ENCODE measurements at places on chromosomes 7 and 10.

DNA sequence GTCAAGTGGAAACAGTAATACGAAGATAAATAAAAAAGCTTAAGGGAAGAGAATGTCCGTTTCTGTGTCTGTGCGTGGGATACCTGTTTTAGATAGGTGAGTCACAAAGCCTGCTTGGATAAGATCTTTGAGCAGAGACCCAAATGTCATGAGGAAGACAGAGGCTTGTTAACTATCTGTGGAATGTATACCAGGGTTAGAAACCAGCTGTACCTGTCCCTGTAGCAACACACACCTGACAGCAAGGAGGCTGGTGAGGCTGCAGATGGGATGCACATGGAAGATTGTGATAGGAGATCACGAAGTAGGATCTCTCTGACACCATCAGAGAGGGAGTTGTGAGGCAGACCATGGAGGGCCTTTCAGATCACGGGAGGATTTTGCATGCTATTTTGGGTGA, 105.3 kb downstream of the ARHGAP21 start:
- no peak for DNase-seq

- no peak for DNase-seq
Observed at GRCh38 chr7:82067628-82068264, 297.9 kb upstream of the HGF start.

GRCh38 chr7:114085313-114085591, 166.4 kb upstream of the PPP1R3A start:
- DNase-seq = peak; percentile 14

DNA sequence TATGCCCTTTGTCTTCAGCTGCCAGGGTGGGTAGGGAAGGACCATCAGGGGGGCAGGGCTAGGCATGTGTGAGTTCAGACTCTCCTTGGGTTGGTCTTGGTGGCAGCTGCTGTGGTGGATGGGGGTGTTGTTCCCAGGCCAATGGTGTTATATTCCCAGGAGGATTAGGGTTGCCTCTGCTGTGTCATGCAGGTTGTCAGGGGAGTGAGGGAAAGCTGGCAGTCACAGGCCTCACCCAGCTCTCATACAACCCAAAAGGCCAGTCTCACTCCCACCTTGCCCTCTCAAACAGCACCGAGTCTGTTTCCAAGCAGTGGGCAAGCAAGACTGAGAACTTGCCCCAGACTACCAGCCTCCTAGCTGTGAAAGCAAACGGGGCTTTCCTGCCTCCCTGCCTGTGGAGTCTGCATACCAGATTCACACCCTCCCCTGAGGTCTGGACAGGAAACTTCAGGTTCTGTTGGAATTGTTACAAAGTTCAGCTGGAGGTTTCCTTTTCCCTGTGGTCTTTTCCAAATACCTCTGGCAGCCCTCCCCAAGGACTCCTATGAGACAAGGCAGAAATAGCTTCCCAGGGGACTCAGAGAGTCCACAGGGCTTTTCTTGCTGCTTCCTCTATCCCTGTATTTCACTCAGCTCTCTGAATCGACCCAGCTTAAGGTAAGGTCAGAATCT, 1.4 kb downstream of the HYAL4 start:
- no peak for DNase-seq

GRCh38 chr10:127907411-127908105, 655 bp downstream of the PTPRE start:
- no peak for DNase-seq

GRCh38 chr7:84060000-84060399, 134.6 kb downstream of the SEMA3A start:
- DNase-seq = no peak

DNA sequence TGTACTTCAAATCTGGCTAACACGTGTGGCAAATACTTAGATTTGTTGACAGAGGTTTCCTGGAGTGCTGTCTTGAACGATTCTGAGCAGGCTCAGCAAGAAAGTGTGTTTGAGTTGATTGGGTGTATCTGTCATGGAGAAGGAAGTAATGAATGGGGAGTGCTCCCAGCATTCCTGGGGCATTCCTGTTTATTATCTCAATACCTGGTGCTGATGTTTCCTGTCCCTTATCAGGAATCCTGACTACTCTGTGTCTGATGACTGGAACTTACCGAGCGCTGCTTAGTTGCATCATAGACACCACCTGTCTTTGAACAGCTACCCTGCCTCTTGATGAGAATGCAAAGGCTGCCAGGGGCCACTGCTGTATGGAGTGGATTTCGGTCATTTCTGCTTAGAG, 41.0 kb upstream of the TMEM248 start:
- no peak for DNase-seq

- no peak for DNase-seq
Observed at GRCh38 chr7:54596747-54597146, 54.6 kb downstream of the VSTM2A start.

DNA sequence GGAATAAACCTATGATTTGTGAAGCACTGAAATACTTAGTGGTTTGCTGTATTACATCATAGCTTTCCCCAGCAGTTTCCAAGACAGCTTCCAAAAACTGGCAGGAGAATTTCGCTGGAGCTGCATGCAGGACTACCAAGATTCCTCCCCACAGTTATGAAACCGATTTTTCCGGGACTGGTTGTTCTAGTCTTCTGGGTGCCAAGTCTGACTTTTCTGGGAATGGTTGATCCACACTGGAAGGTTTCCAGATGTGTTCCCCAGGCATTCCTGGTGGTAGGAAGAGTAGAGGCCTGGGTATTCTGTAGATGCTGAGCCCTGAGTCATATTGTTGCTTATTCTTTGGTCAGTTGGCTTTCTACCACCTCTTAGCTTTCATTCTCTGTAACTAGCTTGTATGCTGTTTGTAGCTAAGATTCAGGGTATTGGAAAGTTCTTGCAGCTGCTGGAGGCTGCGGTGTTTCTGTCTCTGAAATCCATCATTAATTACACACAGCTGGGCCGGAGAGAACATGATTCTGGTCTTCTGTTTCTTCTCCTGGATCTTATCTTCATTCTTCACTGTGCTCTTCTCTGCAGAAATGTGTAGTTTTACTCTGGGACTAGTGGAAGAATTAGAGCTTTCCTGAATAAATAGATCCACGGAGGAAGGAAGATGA, 6.3 kb downstream of the ABCC2 start:
- no peak for DNase-seq

DNA sequence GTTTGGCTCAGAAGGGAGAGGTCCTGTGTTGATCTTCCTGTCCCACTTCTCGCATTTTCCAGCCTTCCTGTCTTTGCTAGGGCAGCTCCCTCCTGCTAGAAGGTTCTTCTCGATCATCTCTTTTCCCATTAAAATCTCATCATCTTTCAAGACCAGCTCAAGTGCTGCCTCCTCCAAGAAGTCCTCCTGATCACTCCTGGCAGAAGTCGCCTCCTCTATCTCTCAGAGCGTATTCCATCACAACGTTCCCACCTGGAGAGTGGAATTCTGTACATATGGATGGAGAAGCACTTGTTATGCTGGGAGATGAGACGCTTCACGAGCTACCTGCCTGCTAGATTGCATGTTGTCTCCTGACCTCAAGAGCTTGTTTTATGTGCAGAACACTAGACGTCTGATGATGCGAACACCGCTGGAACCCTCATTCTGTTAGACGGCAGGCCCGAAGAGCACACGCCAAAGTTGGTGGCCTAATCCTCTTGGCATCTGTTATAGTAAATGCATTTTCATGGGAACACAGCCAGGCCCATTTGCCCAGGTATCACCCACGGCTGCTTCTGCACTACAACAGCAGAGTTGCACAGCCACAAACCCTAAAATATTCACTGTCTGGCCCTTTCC, 68.0 kb upstream of the INSIG1 start:
- DNase-seq = no peak

DNA sequence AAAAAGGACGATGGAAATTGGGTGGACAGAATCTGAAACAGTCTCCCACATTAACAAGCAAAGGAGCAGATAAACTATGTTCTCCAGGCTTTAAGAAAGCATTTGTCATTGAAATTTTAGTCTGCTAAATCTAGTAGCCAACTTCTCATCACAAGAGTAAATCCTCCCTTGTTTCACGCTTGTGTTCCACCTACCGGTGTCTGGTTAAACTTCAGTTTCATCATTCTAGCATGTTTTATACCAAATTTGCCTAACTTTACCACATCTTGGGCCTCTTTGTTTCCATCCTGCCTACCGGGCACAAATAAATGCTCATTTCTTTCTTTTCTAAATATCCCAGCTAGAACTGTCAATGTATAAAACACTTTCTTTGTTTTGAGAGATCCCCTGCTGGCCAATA, 5.8 kb downstream of the LIPA start:
- no peak for DNase-seq

- DNase-seq = no peak
Observed at GRCh38 chr7:114916261-114916892, 5.5 kb upstream of the MDFIC start.

DNA sequence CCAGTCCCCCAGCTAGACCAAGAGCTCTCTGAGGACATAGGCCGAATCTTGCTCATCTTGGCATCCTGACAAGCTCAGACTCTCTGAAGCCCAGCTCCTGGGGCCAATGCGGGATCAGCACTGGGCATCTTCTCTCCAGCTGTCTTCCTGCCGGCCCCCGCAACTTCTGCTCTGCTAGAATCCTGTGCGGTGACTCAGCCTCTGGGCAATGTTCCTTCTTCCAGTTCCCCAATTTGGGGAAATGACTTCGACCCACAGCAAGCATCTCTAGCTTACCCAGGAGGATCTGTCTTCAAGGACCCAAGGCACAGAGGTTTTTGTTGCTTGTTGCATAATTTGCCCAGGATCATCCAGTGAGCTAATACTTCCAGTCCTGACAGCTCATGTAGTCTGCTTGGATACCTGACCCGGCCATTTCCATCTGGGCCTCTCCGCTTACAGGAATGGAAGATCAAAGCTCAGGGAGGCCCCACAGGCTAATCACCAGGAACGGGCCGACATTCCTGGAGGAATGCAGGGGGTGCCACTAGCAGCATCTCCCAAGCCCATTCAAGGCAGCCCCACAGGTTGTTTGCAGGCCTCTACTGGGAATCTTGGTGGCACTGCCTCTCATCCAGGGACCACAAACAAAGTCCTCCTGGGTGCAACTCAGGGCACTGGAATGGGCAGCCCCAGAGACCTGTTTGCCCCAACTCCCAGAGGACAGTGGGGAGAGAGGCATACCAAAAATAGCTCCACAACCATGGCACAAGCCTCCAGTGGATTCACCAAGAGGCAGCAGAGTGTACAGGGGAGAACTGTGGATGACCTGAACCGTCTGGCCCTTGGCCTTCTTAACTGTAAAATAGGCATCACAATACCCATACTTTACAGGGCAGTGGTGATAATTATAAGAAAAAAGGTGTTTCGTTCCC, 151.9 kb downstream of the NEURL1 start:
- peak; percentile 96 for DNase-seq

GRCh38 chr10:784403-785088, 95.1 kb upstream of the DIP2C start:
- no peak for DNase-seq

DNA sequence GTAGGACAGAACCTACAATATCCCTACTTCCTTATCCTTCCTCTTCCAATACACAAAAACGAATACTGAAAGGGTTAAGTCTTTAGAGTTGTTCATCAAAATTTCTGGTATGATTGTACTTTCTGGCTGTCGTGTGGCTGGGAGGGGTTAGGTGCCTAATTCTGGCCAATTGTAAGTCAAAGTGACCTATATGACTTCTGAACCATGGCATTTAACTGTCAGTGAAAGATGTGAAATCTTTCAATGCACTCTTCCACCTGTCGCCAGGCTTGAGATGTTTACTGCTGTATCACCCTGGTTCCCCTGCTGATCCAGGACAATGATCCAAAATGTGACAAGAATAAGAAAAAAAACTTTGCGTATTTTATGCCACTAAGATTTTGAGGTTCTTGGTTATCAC, 20.8 kb downstream of the EPC1 start:
- no peak for DNase-seq

DNA sequence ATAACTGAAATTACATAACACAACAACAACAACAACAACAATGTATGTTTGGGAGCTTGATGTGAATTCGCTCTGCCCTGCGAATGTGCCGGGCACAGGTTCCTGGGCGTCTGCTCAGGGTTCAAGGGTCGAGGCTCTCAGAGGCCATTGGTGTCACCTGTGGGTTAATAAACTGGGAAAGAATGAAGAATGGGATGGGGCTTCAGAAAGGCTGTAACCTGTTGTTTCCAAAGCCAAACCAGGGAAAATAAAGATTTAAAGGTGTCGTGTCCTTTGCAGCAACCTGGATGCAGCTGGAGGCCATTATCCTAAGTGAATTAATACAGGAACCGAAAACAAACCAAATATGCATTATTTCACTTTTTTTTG, 17.3 kb upstream of the KLRG2 start:
- no peak for DNase-seq

DNA sequence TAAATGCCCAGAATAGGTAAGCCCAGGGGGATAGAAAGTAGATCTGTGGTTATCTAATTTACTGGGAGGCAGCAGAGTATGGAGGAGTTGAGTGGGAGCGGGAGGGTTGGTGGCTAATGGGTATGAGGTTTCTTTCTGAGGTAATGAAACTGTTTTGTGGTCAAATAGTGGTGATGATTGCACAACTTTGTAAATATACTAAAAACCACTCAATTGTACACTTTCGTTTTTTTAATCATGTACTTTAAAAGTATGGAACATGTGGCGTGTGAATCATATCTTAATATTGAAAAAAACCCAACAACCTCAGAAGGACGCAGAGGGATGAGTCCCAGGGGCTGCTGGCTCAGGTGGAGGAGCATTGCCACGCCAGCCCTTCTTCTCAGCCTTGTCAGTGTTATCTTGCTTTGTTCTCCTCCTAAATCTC, 118.1 kb downstream of the WDR11 start:
- DNase-seq = peak; percentile 17

DNA sequence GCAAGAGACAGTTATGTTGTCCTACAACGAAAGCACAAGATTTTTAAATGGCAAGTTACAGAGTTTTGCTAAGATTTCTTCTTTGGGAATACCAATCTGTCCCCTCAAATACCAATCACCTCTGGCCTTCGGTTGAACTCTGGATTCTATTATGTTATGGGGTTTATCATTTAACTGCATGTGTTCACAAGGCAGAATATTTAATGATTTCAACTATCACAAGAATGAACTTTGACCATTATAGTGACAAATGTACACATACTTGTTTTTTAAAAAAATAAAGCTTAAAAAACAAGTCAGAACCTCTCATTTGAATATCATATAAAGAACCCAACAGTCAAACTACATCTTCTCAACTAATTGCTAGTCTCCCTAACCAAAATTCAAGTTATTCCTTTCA, 11.3 kb downstream of the OAT start:
- no peak for DNase-seq

DNA sequence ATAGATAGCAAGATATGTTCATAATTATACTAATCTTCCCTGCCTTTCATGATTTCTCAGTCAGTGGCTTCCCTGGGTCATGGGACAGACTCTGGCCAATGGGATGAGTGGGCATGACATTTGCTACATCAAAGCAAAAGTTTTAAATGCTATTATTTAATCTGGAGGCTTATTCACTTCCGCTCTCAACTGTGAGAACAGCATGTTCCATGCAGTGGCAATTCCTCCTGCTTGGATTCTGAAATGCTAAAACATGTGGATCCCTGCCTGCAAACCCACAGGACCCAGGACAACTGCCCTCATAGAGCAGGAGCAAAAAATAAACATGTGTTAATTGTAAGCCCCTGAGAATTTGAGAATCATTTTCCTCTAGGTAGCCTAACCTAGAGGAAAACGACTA, 1412.4 kb upstream of the CELF2 start:
- DNase-seq = no peak

- no peak for DNase-seq
Observed at GRCh38 chr10:126204320-126204719, 184.0 kb downstream of the ADAM12 start.

- no peak for DNase-seq
Observed at GRCh38 chr7:159115601-159116501, 28.8 kb downstream of the VIPR2 start.

Measured in CD14-positive monocyte (primary cell).